Left cardiac atrium (tissue), 4 donors: ENCODE measurements at places on chromosomes 4 and X. TPM values are rescaled to one million over a fixed set of nuclear protein-coding genes. Genes with fewer than 3 reads are reported as not detected.

SPATA4 gene
- 0.27 TPM for total RNA-seq

CTAG1A gene
- total RNA-seq = not detected

CLDN34 gene
- total RNA-seq = not detected

APLN gene
- total RNA-seq = 5.7 TPM

IQCM gene
- not detected for total RNA-seq

ODAPH gene
- not detected for total RNA-seq

HELT gene
- not detected for total RNA-seq

BTK gene
- 5.9 TPM for total RNA-seq

CXCL11 gene
- total RNA-seq = 0.16 TPM

PRR32 gene
- total RNA-seq = 4.9 TPM

SASH3 gene
- total RNA-seq = 5.8 TPM

GYPE gene
- 1.3 TPM for total RNA-seq

RASL11B gene
- 8.0 TPM for total RNA-seq

NEUROG2 gene
- total RNA-seq = not detected

TCEANC gene
- total RNA-seq = 2.9 TPM

SRPX2 gene
- 20.4 TPM for total RNA-seq

UGT2B15 gene
- not detected for total RNA-seq

FOXO4 gene
- 30.9 TPM for total RNA-seq

UBQLN2 gene
- 28.8 TPM for total RNA-seq

TCEAL6 gene
- total RNA-seq = not detected

ETDA gene
- total RNA-seq = not detected

QRFPR gene
- total RNA-seq = 0.99 TPM

NAP1L2 gene
- total RNA-seq = 6.9 TPM

ZFP92 gene
- 2.0 TPM for total RNA-seq

AMER1 gene
- 3.8 TPM for total RNA-seq

GYPB gene
- not detected for total RNA-seq

DRD5 gene
- total RNA-seq = 0.21 TPM

SLITRK4 gene
- 0.85 TPM for total RNA-seq

CCKAR gene
- total RNA-seq = not detected

TLR8 gene
- 1.4 TPM for total RNA-seq

STARD8 gene
- 15.2 TPM for total RNA-seq

BRS3 gene
- total RNA-seq = not detected

NR0B1 gene
- total RNA-seq = not detected

RNF150 gene
- total RNA-seq = 38.4 TPM

GDPD2 gene
- not detected for total RNA-seq

FAM9A gene
- total RNA-seq = not detected

FATE1 gene
- total RNA-seq = not detected

PNPLA4 gene
- total RNA-seq = 30.1 TPM

FGF5 gene
- not detected for total RNA-seq

POU4F2 gene
- total RNA-seq = not detected

GLRA2 gene
- total RNA-seq = not detected

GPR82 gene
- not detected for total RNA-seq

FGFBP2 gene
- total RNA-seq = 18.5 TPM

NUP62CL gene
- 1.3 TPM for total RNA-seq

ARMCX5 gene
- total RNA-seq = 7.3 TPM
